CD4-positive, alpha-beta T cell (primary cell): ENCODE measurements at places on chromosomes 11 and 22. TPM values are rescaled to one million over a fixed set of nuclear protein-coding genes. Genes with fewer than 3 reads are reported as not detected.

The POLR3H gene
- total RNA-seq: 17.3 TPM

The GRM5 gene
- not detected for total RNA-seq

The SCN3B gene
- total RNA-seq: not detected

The TMEM179B gene
- total RNA-seq: 37.4 TPM

The MYO7A gene
- total RNA-seq: 0.63 TPM

The DDI1 gene
- not detected for total RNA-seq

GRCh38 chr11:134581966-134582769, 170.1 kb upstream of the B3GAT1 start:
- DNase-seq: peak; percentile 29

DNA sequence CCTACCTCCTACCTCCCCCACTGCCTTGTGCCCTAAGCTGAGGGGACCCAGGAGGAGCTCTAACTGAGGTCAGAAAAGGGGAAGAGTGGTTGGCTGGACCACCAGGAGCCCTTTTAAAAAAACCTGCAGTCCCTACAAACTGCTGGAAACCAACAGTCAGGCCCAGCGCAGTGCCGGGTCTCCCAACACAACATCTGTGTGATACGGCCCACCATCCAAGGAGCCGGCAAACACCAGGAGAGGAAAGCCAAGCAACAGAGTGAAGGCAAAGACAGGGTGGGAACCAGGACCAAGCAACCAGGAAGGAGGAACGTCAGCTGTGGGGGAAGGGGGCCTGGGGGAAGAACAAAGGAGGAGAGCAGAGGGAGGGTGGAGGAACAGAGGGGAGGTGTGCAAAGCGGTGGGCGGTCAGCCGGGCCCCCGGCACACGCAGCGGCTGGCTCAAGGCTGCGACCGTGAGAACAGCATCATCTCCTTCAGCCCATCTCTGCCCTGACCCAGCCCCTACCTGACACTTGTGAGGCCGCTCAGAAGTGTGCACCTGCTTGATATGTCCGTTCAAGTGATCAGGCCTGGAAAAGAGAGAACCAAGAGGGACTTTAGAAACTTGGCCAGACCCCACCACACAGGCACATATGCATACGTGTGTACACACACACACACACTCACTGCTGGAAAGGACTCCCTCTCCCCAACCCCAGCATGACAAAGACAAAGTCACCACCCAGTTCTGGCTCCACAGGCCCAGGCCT, 3.6 kb downstream of the PATZ1 start:
- no peak for DNase-seq

DNA sequence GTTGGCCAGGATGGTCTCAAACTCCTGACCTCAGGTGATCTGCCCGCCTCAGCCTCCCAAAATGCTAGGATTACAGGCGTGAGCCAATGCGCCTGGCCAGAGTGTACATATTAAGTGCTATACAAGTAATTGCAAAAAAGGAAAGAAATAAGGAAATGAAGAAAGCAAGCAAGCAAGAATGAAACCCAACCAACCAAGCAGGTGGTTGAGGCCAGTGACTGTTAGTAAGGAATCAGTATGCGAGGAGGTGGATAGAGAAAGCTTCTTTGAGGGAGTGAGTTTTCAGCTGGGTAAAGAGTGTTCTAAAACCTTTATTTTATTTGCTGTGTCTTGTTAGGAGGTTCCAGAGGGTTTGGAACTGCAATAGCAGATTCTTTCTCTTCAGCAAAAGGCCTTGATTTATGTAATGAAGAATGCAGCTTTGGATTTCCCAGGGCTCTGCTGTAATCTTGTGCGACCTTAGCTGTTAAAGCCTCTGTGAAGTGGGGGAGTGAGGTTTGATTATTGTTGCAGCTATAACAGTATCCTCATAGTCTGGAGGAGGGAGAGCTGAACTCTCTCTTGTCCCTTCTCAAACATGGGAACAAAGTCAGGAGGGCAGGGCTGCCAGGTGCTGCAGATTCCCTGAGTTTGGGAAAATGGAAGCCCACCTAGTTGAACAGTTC, 5.7 kb downstream of the AMPD3 start:
- DNase-seq: no peak

- no peak for DNase-seq
Measured at GRCh38 chr22:29302681-29303465, 3.6 kb upstream of the GAS2L1 start.

- no peak for DNase-seq
Measured at GRCh38 chr22:40484906-40485669, 114.7 kb downstream of the SGSM3 start.

DNA sequence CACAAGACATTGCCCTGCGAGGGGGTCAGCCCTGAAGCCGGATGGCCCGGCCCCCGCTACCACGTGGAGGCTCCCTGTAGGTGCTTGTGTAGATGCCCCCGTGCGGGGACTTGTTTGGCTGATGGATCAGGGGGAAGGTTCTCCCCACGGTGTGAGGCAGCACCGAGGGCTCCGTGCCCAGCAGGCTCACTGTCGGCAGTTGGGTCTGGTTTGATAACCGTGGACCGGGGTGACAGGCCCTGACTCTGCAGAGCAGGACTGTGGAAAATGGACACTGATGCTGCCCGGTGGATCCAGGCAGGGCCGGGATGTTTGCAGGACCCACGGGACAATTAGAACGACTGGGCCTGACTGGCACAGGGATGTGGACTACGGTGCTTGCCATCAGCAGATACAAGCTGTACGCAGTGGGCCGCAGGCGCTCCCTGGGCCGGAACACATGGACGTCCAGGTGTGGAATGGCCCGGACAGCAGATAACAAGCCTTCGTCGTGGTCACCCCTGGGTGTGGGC, 19.0 kb downstream of the KCNQ1 start:
- no peak for DNase-seq

- peak; percentile 44 for DNase-seq
Measured at GRCh38 chr11:45180848-45181192, 34.4 kb downstream of the PRDM11 start.

GRCh38 chr11:92596596-92597317, 372.1 kb downstream of the FAT3 start:
- no peak for DNase-seq

GRCh38 chr22:22955866-22956535, 68.4 kb downstream of the IGLL5 start:
- DNase-seq: peak; percentile 62

GRCh38 chr11:122861631-122862030, 20.9 kb upstream of the JHY start:
- no peak for DNase-seq

DNA sequence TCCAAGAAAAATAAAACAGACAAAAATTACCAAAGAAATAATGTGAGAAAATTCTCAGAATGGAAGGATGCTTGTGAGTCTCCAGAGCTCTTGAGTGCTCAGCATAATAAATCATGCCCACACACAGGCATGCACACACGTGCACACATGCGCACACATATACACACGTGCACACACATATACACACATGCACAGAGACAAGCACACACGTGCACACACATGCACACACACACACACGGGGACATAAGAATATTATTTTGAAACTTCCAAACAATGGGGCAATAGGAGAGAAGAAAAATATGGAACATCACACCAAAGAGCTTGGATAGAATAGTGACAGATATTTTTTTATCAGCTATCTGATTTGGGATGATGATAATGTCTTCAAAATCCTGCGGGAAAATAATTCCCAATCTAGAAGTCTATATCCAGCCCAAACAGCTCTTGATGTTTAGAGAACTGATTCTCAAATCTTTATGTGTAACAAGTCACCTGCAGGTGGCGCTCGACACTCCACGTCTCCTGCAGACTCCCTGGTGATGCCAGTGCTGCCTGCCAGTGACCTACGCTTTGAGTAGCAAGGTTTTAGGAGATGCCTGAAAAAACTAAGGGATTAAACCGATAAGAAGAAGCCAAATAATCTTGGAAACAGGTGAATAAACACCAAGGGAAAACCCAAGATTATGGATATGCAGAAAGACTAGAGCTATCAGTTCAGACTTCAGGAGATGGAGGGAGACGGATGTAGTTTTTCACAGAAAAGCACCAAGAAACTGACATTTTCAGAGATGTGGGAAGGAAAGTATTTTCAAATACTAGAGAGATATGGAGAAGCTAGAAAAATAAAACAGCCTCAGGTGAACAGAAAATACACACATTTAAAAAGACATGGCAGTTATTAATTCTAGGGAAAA, 743.6 kb downstream of the ETS1 start:
- DNase-seq: peak; percentile 60

DNA sequence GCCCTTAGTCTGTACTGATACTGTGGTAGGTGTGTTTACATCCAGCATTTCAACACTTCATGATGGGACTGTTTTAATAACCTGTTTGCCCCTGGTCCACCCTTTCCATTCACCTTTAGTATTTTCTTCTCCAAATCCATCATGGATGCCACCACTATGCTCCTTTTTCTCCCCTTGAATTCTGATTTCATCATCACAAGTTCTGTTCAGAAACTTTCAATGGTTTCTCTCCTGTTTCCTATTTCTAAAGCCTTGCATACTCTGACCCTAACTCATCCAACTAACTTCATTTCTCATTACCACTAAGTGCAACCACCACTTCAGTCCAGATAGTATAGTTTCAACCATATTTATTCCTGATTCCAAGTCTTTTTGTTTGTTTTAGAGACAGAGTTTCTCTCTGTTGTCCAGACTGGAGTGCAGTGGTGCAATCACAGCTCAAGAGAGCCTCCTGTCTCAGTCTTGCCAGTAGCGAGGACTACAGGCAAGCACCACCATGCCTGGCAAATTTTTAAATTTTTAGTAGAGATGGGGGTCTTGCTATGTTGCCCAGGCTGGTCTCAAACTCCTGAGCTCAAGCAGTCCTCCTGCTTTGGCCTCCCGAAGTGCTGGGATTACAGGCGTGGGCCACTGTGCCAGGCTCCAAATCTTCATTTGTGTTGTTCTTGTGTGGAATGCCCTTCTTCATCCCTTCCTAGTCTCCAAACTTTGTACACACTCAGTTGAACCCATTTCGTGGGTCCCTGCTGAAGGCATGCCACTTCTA, 1.2 kb upstream of the LIN7C start:
- DNase-seq: no peak

DNA sequence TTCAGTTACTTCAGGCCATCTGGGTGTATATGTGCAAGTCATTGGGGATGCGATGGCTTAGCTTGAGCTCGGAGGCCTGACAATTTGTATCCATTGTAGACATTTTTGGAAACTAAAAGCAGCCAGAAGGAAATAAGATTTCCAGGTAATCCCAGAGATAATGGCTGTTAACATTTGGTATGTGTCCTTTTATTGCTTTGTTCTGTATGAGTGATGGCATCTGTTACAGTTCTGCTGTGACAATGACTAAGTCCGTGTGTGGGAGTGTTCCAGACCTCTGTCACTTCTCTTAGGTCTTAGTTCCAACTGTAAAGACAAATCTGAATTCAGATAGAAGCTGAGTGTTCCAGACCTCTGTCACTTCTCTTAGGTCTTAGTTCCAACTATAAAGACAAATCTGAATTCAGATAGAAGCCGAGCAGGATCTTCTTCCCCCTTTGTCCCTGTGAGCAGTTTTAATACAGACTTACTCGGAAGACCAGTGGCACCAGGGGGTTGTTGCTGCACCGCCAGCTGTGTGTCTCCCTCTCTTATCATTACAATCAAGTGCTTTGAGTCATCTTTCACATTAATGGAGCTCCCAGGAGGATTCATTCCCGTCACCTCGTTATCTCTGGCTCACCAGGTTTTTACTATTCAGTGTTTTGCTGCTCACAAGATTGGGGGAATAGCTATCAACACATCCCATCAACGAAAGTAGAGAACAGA, 190.9 kb upstream of the SORL1-AS1 start:
- no peak for DNase-seq

DNA sequence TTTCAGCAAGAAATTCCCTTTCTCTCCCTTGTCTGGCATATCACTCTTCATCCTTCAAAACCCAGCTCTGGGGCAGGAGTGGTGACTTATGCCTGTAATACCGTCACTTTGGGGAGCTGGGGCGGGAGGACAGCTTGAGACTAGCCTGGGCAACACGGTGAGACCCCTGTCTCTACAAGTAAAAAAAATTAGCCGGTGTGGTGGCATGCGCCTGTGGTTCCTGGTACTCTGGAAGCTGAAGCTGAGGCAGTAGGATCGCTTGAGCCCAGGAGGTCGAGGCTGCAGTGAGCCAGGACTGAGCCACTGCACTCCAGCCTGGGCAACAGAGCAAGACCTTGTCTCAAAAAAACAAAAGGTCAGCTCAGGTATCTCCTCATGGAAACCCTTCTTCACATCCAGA, 1.4 kb upstream of the RCE1 start:
- no peak for DNase-seq

DNA sequence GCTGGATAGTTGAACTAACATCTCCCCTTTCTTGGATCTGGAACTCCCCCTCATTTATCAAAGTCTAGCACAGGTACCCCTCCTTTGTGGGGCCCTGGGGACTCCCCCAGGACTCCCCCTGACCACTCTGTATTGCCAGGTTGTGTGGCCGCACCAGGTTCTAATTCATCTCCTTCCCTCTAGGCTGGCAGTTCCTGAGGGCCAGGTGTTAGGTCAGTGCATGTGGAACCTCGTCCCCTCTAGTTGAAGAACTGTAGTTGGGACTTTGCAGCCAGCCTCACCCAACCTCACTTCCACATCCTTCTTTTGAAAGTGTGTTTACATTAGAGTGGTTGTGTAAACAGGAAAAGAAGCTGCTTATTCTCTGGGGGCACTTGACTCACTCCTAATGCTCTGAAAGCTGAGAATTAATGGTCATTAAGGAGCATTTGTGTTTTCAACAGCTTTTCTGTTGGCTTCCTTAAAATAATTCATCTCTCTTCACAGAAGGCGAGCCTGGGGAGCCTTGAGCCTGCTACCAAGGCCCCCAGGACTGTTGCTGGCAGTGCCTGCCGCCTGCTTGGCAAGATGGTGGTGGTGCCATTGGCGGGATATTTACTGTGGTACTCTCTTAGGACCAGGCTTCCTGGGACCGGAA, 11.8 kb downstream of the UPB1 start:
- no peak for DNase-seq

DNA sequence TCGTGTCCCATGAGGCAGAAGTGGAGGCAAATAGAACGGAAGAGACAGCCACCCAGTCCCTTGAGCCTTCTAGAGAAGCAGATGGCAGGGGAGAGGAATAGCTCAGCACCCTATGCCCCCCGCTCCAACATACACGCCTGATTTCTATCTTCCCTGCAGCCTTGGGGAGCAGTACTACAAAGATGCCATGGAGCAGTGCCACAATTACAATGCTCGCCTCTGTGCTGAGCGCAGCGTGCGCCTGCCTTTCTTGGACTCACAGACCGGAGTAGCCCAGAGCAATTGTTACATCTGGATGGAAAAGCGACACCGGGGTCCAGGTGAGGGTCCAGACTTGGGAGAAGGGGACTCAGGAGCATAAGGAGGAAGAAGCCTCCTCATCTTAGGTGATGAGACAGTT, 6.6 kb downstream of the DPF2 start:
- DNase-seq: no peak
